NCI-H1930 (cell line): ENCODE measurements at places on chromosomes 2 and 18.

DNA sequence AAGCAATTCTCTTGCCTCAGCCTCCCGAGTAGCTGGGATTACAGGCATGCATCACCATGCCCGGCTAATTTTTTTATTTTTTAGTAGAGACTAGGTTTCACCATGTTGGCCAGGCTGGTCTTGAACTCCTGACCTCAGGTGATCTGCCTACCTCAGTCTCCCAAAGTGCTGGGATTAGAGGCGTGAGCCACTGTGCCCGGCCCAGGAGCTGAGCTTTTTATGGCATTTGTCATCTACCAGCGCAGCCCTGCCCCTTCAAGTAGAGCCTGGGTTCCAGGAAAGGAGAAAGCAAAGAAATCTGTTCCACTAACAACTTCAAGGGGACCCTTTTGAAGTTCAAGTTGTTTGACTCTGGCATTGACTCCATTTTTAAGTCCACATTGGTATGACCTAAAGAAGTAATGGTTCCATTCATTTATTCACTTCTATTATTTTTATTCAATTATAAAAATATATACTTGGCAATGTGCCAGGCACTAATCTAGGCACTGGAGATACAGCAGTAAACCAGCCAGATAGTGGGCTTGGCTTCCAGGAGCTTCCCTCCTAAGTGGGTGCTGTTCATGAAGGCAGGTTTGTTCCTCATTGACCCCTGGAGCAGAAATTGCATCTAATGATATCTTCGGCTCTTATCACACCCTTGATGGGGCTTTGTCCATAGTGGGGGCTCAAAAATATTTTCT lies 8.0 kb upstream of the SFTPB start:
- DNase-seq, result no peak

- no peak for DNase-seq
Measured at GRCh38 chr2:19762959-19763605, 138.7 kb downstream of the TTC32 start.

DNA sequence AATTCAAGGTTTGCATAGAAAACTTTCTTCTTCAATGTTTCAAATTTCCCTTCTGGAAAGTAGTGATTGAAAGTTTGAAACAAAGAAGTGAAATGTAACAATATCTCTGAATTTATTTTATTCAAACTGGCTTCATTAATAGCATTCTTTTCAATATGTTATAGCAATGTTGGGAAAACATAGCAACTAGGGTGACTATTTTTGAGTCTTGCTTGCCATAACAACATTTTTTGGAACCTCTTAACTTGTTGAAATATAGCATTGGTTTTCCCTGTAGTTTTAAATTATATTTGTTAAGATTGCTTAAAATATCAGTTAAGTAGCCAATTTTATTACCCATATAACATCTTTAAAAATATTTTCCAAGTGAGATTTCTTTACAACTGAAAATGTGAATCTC lies 141.7 kb upstream of the OSR1 start:
- DNase-seq, result no peak

DNA sequence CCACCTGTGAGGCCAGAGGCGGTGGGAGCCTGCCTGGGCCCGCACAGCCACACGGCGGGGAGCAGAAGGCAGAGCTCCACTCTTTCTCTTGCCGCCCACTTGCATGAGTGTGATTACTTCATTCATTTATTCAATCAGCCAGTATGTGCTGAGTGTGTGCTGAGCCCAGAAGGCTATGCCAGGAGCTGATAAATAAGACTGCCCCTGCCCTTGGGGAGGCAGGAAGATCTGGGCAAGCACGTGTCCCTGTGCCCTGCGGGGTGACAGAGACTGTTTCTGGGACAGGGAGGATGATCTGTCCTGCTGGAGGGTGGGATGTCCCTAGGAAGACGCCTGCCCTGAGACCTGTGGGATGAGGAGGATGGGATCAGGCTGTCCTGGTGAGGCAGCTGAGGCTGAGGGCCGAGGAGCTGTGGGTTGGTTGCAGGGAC lies 250.8 kb downstream of the DYSF start:
- no peak for DNase-seq

- no peak for DNase-seq
Measured at GRCh38 chr2:149664896-149665295, 77.3 kb upstream of the MMADHC start.

GRCh38 chr2:241989074-241989473 lies 119.5 kb downstream of the RTP5 start:
- no peak for DNase-seq

GRCh38 chr2:120920454-120921148 lies 184.9 kb downstream of the GLI2 start:
- no peak for DNase-seq

GRCh38 chr2:47655563-47655880 lies 127.4 kb upstream of the MSH6 start:
- DNase-seq, result no peak

GRCh38 chr2:44825702-44826101 lies 115.8 kb upstream of the SIX3 start:
- DNase-seq, result no peak

DNA sequence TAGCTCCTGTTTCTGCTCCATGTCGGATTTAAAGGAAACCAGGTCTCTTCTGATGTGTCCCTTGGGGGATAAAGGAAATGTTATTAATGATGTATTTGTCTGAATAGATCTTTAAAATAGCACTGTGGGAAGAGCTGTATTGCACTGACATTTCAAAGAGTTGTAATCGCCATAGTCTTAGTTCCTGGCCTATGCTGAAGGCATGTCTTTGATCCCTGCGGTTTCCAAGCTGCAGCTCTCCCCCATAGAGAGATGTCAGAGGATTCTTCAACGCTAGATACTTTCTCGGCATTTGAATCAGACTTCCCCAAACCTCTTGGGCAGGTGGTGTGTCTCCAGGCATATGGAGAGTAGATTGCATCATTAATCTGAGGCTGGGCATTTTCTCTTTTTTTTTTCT lies 40.4 kb downstream of the NAT8 start:
- DNase-seq, result no peak

DNA sequence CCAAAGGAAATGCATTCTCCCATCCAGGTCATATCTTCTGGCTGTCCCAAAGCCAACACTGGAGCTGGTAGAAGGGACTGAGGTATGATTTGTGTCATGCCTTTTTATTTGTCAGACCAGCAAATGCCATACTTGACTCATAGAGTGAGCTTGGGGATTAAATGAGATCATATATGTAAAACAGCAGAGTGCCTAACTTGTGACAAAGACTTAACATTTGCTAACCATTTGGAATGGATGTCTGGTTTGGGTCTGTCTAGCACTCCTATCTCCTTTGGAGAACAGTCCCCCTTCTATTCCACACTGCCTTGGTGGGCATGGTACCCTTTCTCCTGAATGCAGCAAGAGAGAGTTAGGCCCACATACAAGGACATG lies 128.5 kb upstream of the LGALSL start:
- no peak for DNase-seq

GRCh38 chr2:120864981-120865380 lies 129.3 kb downstream of the GLI2 start:
- DNase-seq, result no peak

GRCh38 chr2:224517963-224518362 lies 67.2 kb downstream of the CUL3 start:
- DNase-seq, result no peak

- no peak for DNase-seq
Measured at GRCh38 chr2:3326182-3326537, 51.5 kb downstream of the EIPR1 start.

DNA sequence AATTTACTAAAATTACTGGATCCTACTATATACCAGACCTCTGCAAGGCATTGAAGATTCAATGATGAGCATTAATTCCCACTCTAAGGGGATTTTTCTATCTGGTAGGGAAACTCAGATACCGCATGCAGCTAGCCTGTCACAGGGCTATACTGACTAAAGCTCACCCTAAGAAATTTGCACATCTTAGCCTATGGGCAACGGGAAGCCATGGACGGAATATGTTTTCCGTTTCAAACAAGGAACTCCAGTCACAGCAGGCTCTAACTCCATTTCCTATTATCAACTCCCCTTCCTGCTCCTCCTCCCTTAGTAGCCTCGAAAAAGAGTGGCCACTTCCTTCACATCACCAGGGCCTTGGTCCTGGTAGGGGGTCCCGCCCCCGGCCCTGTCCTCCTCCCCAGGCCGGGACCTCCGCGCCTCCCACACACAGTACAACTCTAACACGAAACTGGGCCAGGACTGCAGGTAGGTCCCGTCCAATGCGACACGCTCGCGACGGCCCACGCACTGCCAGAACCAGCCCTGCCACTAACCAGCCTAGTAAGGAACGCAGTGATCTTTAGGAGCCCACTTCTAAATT lies 659 bp upstream of the COX5B start:
- DNase-seq, result no peak

DNA sequence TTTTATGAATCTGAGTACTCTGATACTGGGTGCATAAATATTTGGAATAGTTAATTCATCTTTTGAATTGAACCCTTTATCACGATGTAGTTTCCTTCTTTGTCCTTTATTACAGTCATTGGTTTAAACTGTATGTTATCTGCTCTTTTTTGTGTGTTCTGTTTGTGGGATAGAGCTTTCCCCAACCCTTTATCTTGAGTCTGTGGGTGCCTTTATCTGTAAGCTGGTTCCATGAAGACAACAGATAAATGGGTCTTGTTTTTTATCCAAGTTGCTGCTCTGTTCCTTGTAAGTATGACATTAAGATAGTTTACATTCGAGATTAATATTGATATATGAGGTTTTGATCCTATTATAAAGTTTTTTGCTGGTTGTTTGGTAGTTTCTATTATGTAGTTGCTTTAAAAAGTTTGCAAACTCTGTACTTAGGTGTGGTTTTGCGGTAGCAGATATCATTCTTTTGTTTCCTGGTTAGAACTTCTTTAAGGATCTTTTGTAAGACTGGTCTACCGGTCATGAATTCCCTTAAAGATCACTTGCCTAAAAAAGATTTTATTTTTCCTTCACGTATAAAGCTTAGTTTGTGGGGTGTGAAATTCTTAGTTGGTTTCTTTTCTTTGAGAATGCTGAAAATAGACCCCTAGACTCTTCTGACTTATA lies 1451.3 kb upstream of the SLC39A10 start:
- DNase-seq, result no peak

DNA sequence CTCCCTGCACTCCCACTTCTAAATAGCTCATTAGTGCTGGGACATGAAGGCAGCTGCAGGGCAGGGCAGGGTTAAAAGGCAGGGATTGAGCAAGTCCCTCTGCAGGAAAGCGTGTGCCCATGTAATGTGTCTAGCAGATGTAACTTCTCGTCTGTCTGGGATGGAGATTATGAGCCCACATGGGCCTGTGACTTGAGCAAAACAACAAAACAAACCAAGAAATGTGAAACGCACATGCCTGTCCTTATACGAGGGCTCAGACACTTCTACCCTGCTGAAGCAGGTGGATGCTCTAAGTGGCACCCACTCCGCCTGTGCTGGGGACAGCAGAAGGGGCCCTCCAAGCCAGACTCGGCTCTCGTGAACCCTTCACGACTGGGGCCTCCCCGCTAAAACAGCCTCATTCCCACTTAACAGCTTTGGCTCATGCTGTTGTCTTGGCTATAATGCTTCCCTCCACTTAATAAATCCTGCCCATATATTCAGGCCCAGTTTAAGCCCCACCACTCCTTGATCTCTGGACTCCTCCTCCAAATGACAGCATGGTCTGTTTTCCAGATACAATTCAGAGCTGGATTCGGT lies 40.9 kb downstream of the TMEM247 start:
- DNase-seq, result no peak

- no peak for DNase-seq
Measured at GRCh38 chr2:236090027-236090382, 78.2 kb downstream of the GBX2 start.

DNA sequence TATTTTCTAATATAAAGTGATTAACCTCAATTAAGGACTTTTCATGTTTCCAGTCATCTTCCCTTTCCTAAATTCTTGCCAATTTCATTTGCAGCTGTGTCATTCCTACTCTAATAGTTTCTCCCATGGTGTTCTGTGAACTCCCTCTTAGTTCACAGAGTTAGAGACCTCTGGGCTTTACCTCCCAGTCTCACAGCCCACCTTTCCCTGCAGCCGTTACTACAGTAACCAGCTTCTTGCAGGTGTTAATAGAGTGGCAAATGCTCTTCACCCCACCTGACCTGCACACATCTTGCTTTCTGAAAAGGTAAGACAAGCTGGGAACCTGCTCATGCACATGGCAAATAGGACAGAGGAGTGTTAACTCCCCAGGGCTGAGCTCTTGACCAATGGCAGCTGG lies 250.1 kb downstream of the FBXO15 start:
- DNase-seq, result no peak

GRCh38 chr2:240212425-240213225 lies 72.2 kb upstream of the OTOS start:
- no peak for DNase-seq

GRCh38 chr18:79011300-79011870 lies 31.8 kb downstream of the SALL3 start:
- DNase-seq, result no peak

DNA sequence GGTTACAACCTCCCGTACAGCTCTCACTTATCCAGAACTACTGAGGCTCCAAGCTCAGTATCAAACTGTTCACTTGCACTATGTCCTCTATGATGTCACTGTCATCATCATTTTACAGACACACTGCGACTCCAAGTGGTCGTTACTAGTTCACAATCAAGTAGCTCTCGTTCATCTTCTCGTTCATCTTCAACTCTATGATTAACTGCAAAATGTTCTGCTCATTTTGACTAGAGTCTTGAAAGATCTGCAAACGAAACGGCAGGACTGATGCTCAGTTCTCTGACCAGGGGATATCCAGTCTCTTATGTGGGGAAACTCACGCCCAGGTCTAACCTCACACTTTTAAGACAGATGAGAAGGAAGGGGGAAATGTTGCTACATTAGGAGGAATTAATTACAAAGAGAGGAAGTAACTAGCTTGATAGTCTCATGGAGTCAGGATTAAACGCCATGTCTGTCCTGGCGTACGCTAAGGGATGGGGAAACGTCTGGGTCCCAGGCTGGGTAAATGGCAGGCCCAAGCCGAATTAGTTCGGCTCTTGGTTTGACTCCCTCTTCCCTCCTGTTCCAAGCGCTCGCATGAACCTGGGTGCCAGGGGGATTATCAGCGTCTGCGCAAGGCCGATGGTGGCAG lies 794 bp upstream of the CHCHD5 start:
- peak; percentile 24 for DNase-seq

DNA sequence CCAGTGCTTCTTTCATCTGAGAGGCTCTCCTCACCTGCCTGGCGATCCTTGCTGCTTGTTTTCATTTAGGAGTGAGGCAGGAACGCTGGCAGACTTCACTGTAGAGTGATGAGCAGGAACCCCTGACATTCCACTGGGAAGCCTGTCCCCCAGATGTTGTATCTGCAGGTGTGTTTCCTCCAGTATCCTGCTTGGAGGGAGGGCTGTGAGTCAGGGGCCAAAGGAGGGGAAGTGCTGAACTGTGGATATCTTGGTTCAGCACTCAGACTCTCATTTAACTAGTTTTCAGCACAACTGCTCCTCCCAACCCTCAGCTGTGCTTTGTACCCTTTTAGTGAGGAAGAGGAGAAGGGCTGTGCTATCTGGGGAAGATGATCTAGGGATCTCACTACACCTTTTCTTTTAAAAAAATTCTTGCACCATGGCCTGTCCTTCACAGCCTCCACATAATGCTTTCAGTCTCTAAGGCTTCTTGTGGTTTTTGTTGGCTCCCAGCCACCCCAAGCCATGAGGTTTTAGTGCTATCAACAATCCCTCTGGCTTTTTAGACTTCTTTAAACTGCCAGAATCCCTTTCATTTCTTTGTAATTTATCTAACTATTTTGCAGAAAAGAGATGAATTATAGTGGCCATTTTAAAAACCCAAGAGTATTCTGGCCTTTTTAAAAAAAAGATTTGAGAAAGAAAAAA lies 11.2 kb downstream of the ANKAR start:
- no peak for DNase-seq

GRCh38 chr18:55573386-55573785 lies 14.6 kb downstream of the TCF4 start:
- no peak for DNase-seq
